ENCODE measurements at places on chromosomes 6 and 20.

DNA sequence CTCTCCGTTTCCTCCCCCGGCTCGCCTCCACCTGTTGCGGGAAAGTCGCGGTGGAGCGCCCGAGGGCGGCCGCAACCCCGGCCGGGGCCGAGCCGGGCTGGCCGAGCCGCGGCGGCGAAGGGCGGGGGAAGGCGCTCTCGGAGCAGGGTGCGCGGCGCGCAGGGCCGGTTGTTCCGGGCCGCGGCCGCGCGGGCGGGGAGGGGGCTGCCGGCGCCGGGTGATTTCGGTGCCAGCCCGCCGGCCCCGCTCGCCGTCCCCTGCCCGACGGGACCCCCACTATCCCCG, 235 bp downstream of the MAP7 start:
- no peak for DNase-seq

DNA sequence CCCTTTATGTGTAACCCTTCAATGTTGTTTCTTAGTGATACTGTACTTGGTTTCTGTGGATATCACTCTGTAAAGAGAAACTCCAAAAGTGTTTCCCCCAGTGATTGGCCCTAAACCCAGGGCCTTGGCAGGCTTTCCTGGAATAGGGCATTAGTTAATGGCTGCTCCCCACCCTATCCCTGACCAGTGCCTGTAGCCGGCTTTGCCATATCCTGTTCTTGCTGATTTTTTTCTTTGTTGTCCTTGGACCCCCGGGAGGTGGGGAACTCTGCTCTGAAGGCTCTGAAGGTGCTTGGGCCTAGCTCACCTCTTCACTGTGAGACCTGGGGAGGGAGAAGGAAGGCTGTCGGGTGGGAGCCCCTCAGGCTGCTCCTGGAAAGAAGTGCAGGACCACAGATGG, 120.1 kb downstream of the TCP11 start:
- no peak for DNase-seq

DNA sequence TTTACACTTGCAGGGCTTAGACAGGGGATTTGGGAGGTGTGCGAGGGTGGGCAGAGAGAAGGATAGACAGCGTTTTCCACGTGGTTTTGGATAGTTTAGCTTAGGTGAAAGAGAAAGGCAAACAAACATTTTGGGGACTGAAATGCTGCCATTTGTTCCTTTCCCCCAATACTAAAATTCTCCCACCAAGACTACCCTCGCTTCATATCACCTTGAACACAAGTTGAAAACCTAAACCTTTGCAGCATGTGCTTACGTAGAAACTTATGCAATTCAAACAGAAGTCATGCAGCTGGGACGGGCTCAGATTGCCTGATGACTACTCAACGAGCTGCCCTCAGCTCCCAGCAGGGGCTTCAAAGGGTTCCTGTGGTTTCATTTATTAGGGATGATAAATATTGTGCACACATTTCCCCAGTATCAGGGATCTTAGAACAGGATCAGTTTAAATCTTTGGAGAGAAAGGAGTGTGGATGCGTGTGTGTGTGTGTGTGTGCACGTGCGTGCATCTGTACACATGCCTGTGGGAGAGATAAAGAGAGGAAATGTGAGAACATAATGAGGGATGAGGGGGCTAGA, 77.3 kb downstream of the SLC22A23 start:
- no peak for DNase-seq

DNA sequence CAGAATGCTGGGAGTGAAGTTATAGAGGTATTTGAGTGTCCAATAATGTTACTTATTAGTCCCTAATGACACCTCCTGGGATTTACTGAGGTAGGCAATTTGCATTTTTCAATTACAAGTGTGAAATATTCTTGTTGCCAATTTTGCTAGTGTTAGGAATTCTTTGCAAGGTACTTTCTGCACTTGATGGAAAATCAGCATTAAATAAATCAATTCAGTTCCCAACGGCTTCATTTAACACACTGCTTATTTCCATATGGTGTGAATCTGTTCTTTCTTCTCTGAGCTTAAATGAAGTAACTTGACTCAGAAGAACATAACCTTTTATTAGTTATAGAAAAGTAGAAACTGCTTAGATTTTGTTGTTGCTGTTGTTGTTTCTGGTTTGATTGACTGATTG, 21.2 kb downstream of the CCN2 start:
- no peak for DNase-seq

- no peak for DNase-seq
Observed at GRCh38 chr20:8449123-8449522, 317.1 kb downstream of the PLCB1 start.

GRCh38 chr6:3426927-3427686, 29.7 kb downstream of the SLC22A23 start:
- no peak for DNase-seq

- no peak for DNase-seq
Observed at GRCh38 chr20:59752704-59753460, 148.5 kb downstream of the PHACTR3 start.

DNA sequence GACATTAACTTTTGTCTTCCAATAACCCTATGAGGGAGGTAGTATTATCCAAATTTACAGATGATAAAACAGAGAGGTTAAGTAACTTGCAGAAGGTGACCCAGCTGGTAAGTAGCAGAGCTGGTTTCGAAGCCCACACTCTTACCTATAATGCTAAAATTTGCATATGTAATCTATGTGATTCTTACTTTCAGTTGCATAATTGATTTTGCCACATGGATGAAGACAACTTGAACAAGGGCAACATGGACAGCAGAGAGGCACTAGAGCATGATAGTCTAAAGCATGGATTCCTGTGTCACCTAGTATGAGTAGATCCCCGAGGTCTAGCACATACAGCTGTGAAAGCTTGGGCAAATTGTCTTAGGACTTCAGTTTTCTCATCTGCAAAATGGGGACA, 117.6 kb upstream of the DTNBP1 start:
- DNase-seq: no peak

GRCh38 chr20:17946572-17947473, 21.8 kb downstream of the SNX5 start:
- DNase-seq: no peak

DNA sequence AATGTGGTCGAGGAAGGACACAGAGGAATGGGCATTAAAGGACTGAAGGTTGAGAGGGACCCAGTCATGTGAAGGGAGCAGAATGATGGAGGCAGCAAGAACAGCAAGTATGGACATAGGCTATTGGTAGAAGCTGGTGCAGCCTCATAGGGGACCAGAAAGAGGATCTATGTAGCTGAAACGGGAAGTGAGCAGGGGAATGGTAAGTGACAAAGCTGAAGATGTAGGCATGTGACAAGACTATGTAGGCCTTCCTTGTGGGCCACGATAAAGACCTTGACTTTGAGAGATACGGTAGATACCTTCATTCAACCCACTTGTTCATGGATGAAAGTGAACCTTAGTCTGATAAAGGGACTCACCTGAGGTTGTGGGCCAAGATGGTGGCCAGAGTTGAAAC, 3.5 kb downstream of the CTNNBL1 start:
- DNase-seq: no peak

- DNase-seq: no peak
Observed at GRCh38 chr20:50877232-50877743, 53.9 kb downstream of the ADNP start.

DNA sequence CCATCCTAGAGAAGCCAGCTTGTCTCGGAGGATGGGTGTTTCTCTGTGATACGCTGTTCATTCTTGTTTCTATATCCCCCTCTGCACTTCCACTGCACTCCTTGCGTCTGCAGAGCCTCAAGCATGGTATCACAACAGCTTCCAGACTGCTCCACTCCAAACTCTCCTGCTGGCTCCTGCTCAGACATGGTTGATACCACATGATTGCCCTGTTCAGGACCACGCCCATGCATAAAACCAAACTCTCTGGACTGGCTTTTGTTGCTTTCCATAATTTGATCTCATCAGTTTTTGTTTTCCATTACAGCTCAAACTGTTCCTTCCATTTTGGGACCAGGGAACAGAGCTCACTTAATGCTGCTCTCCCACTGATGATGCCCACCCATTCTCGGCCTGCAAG, 30.0 kb upstream of the SMIM29 start:
- no peak for DNase-seq

GRCh38 chr6:81436990-81437389, 315.5 kb downstream of the TENT5A start:
- DNase-seq: no peak

DNA sequence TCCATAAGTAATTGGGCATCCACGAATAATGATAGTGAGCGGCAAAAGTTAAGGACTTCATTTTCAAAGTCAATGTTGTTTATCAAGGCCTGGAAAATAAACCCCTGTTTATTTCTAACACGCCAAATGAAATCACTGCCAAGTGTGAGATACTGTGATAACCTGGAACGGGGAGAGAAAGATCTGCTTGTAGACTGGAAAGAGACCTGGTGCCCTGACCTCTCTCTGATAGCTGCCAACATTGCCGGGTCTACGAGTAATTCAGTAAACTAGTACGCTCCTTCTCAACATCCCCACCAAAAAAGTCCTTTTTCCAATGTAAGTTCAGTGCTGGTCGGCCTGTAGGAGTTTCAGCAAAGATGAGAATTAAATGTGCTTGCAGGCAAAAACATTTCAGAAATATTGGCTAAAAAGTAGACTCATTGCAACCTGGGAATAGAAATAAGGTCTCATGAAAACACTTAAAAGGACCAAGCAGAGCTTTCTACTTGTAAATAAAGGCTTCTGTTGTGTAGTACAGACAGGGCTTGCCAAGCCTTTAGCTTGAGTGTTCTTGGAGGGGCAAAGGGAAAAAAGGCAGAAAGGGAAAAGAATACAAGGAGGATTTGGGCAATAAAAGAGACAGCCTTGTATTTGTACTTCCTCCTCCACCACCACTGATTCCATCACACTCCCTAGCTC, 43.9 kb downstream of the PDE7B start:
- no peak for DNase-seq

GRCh38 chr20:40633123-40633850, 55.7 kb downstream of the MAFB start:
- DNase-seq: no peak

GRCh38 chr6:17291778-17292177, 10.6 kb downstream of the RBM24 start:
- DNase-seq: no peak

DNA sequence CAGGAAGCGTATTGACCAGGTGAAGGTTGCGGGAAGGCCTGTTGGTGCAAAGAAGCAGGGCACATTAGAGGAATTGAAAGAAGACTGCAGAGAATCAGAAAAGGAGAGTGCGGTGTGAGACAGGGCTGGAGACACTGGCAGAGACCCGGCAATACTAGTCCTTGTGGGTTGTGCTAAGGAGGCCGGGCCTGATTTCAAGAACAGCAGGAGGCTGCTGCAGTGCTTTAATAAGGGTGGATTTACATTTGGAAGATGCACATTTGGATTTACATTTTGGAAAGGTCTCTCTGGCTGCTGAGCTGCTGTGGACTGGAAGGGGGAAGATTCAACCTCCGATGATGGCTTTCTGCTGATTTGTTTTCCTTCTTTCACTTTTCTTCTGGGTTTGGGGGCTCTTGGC, 167.8 kb downstream of the SLC24A3 start:
- no peak for DNase-seq

GRCh38 chr6:56381801-56382251, 134.4 kb upstream of the COL21A1 start:
- DNase-seq: no peak

DNA sequence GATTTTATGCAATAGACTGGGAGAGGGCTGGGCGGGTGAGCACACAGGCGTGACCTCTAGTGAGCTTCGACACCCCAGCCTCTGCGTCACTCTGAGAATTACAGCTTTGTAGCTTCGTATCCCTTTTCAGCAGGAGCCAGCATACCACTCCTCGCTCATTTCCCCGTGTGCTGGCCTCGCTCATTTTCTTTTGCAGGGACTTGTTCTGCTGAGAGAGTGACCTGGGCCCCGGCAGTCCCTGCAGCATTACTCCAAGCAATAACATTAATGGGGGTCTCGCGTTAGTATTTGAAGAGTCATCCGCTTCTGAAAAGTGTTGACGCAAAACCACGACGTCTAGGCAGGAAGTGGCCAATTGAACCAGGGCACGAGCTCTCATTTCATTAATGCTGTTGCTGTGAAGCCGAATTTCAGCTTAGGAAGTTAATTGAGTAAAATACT, 193.7 kb downstream of the QKI start:
- DNase-seq: no peak

DNA sequence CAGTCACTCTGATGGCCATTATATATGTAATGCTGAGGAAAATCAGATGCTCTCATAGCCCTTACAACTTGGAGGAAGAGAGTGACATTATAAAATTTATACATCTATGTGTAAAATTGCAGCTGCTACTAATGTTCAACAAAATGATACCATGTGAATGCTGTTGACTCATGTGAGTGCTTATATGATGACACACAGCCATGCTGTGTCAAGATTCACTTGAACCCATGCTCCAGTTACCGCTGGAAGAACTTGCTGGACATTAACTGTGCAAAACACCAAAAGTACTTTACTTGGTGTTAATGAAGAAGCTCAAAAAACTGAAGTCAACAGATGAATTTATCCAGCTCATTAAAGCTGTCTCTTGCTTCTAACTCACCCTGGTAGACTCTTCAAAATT, 318.9 kb upstream of the PLCB4 start:
- DNase-seq: no peak

DNA sequence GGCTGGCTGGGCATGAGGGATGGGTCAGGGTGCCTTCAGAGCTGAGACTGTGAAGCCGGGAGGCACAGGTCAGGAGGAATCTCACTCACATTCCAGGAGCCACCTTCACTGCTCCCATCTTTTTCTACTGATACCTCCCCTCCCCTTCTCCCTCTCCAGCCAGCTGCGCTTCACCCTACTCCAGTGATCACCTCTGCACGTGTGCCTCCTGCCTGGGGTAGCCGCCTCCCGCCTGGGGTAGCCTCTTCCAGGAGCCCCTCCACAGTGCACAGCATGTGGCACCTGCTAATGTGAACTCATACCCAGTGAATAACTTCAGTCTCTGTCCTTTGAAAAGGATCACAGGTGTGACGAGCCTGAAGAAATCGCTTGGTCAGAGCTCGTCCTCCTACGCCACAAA, 232.6 kb downstream of the TMEM242 start:
- no peak for DNase-seq

GRCh38 chr6:42537536-42537935, 26.3 kb upstream of the UBR2 start:
- DNase-seq: no peak

GRCh38 chr6:136184738-136185137, 65.4 kb downstream of the MTFR2 start:
- DNase-seq: no peak

DNA sequence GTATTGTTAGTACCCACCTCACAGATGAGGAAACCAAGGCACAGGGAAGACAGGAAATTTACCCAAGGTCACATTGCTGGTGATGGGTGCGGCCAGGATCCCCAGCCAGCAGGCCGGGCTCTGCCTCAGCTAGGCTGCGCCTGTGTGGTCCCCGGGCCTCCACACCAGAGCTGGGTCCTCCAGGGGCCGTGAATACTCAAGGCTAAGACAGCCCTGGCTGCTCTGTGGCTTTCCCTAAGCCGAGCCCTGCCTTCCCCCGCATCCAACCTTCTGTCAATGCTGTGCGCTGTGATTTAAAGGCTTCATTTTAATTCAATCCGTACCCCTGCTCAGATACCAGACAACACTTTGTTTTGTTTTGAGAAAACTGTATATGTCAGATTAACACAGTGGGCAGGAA, 246.7 kb downstream of the TTLL2 start:
- no peak for DNase-seq

GRCh38 chr20:17536944-17537444, 5.8 kb upstream of the BFSP1 start:
- peak; percentile 75 for DNase-seq

- DNase-seq: peak; percentile 71
Observed at GRCh38 chr6:89793586-89793985, 26.0 kb downstream of the MDN1 start.

GRCh38 chr20:58393299-58393698, 4.3 kb downstream of the VAPB start:
- DNase-seq: no peak

All from heart left ventricle (tissue), 16 donors.